ENCODE measurements at places on chromosomes 4 and X.

GRCh38 chr4:83866834-83867621, 331.1 kb downstream of the GPAT3 start:
- no peak for DNase-seq

DNA sequence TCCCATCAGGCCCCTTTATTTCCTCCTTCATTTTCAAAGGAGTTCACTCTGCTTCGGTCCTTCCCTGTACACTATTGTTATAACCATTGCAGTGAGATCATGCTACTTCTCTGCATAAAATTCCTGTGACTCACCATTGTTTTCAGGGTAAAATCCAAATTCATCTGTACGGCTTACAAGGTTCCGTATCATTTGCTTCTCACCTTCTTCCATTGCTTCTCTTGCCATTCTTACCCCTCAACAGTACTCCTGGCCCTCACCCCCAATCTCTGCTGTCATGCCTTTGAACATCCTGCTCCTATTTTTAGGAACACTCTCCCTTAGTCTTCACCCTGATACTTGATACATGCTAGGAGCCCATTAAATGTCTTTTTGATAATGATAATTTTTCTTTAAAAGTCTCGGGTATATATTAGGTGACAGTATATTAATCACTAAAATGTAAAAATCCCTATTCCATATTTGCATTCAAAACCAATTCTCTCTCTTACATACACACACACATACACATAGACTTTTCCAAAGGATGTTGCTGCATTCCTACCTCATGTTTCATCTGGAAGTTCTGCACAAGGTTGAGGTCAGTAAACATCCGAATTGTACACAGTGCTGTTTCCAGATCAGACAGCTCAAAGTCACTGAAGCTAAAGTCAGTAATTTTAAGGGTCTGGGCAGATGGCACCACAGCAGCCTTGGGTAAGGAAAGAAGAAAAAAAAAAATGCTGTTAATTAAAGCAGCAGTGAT, 103.4 kb downstream of the PDE5A start:
- no peak for DNase-seq

- no peak for DNase-seq
These were observed 32.3 kb upstream of the CXCL8 start for GRCh38 chr4:73707918-73708577.

GRCh38 chr4:138903185-138903584, 112.4 kb upstream of the NOCT start:
- DNase-seq, result no peak

- no peak for DNase-seq
These were observed 34.5 kb downstream of the RPS6KA6 start for GRCh38 chrX:84153538-84153937.

DNA sequence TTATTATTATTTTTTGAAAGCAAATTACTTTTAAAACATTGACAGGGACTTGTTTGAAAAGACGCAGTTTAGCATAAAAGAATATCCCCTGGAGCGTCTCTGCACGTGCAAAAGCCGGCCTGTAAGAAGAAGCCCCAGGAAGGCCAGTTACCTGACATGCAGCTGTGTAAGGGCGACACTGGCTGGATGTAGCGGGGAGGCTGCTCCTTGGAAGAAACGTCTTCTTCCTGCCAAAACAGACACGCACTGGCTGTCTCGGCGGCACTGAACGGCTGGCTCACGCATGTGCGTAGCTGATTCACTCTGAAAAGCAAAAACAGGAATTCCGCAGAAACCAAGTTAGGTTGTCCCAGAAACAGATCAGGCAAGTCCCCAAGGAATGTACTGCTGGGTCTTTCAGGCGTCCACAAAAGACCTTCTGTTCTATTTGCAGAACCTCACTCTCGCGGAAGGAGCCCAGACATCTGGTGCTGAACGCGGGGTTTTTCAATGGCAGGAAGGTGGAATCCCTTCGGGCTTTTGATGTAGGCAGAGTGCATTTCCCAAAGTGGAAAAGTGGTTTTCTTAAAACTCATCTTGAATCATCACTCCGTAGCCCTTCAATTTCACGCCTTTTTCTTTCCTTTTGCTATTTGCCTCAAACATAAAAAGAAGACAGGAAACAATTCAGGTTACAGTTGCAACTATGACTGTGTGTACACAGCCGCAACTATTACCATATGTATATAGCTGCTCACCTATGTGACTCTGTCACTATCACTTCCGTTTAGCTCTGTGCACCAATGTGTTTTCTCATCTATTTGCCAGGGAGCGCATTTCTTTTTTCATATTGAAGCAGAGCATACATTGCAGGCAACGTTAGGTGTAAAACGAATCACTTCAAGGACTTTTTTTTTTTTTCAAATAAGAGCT, 38.1 kb upstream of the ARSH start:
- no peak for DNase-seq

DNA sequence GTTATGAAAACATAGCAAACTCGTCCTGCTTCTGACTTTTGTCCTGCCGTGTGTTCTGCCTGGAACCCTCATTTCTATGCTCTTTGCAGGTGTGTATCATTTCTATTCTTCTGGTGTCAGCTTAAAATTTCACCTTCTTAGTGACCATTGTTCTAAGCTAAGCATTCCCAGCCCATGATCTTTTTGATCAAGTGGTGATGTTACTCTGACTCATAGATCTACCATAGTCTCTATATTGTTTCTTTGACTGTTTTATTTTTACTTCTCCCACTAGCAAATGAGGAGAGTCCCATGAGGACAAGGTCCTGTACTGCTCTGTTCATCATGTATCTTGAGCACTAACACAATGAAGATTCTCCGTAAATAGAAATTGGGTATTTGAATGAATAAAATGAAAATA, 14.1 kb upstream of the CXCL6 start:
- DNase-seq, result no peak

DNA sequence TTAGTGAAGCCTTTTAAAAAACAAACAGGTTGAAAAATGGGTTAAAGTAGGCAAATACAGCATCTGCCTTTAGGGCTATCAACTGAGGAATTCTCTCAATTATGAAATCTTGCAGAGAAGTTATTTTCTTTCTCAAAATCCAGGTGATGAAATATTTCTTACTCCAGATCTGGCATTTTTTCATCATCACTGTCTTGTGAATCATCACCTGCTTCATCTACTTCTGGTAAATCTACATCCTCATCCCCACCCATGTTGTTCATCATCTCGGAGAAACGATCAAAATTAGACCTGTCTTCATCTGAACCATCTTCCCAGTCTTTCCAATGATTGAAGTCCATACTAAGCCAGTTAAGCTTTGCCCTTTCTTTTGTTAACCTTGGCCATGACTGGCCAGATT, 33.3 kb upstream of the HPF1 start:
- DNase-seq, result no peak

DNA sequence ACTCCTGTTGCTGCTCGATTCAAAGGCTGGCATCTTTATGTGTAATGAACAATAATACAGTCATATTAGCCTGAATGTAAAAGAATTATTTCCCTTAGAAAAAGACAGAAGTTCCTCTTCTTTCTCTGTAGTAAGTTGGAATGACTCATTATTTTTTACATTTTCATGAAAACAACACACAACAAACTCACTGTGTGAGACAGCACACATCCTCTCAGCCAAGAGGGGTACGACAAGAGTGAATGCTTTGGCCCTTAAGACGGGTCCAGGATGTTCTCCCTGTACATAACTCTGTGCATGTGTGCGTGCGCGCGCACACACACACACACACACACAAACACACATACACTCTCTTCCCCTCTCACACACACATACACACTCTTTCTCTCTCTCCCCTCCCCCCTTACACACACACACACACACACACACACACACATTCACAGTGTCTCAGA, 72.8 kb downstream of the MANBA start:
- no peak for DNase-seq

DNA sequence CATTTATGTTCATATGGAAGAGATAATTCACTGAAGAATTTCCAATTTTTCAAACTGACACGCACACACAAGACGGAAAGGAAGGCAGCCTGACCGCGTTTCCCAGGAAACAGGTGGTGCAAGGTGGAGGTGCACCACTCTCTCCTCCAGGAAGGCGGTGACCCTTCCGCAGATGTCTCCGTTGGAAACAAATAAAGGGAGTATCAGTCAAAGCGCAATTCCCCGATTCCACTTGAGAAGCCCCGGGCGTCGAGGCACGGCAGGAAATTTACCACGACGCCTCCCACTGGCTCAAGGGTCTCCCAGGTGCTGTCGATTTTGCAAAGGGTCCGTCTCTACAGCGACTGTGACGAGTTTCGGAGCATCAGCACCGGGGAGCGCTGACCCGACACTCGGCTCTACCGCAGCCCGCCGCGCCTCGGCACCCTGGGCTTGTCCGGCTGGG, 770 bp upstream of the TIGD2 start:
- DNase-seq, result no peak

DNA sequence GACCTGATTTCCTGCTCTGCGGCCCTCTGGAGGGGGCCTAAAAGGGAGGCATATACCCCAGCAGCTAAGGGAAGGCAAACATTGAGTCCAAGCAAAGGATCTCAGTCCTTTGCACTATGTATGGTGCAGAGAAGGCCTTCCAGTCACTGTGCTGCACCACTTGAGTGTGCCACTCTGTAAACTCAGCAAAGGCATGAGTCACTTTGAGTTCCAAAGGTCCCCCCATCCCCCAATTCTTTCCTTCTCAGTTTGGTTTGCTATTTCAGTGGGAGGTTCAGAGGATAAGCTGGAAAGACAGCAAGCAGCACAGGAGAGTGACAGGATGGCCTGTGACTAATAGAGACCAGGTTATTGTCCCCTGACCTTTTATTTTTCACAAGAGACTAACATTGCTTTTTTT, 131.3 kb downstream of the FHDC1 start:
- DNase-seq, result no peak

DNA sequence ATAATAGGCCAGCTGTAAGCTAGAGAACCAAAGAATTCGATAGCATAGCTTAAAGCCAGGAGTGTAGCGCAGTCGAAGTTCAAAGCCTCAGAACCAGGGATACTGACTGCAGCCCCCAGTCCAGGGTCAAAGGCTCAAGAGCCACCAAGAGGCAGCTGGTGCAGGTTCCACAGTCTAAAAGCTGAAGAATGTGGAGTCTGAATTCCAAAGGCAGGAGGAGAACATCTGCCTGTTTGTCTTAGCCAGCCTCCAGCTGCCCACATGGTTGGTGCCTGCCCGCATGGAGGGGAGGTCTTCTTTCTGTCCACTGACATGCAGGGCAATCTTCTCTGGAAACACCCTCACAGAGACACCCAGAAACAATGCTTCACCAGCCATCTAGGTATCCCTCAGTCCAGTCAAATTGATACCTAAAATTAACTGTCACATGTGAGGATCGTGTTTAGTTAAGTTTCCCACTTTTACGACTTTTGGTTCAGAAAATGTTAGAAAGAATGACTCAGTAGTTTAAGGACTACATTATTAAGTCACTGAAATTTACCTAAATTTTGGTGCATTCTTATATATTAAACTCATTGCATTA, 52.8 kb upstream of the RHOH start:
- no peak for DNase-seq

GRCh38 chrX:77003956-77004355, 443.2 kb upstream of the FGF16 start:
- no peak for DNase-seq

- peak; percentile 11 for DNase-seq
These were observed 93.2 kb downstream of the WFS1 start for GRCh38 chr4:6362896-6363295.

- no peak for DNase-seq
These were observed 582.7 kb upstream of the AADAT start for GRCh38 chr4:170672381-170672965.

GRCh38 chr4:128846063-128846462, 36.6 kb downstream of the JADE1 start:
- DNase-seq, result no peak

- DNase-seq, result no peak
These were observed 87.9 kb downstream of the CRLF2 start for GRCh38 chrX:1124531-1124930.

- peak; percentile 5 for DNase-seq
These were observed 85.5 kb downstream of the STARD8 start for GRCh38 chrX:68732906-68733493.

- no peak for DNase-seq
These were observed 104.0 kb downstream of the TMA16 start for GRCh38 chr4:163598489-163598888.

- DNase-seq, result no peak
These were observed 352.3 kb downstream of the GRXCR1 start for GRCh38 chr4:43244688-43245382.

GRCh38 chr4:113869743-113870375, 108.3 kb upstream of the CAMK2D start:
- DNase-seq, result no peak

GRCh38 chr4:133150486-133151340, 1.6 kb downstream of the PCDH10 start:
- no peak for DNase-seq

- DNase-seq, result no peak
These were observed 1197.2 kb downstream of the PCDH7 start for GRCh38 chr4:31917334-31917733.

DNA sequence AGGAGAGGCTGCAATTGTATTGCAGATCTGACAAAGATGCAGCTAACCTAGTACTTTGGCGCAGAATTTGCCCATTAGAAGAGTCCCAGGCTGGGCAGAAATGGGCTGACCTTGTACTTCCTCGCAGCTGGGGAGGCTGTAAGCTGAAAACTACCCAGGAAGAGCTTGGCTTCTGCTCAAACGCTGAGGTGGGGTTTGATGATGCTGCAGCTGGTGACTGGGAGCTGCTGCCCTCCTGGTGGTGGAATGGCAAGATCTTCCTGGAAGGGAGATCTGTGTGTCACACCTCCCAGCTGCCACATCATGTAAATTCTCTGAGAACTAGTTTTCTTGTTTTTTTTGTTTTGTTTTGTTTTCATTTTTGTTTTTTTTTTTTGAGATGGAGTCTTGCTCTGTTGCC, 17.4 kb downstream of the CCNG2 start:
- DNase-seq, result no peak

DNA sequence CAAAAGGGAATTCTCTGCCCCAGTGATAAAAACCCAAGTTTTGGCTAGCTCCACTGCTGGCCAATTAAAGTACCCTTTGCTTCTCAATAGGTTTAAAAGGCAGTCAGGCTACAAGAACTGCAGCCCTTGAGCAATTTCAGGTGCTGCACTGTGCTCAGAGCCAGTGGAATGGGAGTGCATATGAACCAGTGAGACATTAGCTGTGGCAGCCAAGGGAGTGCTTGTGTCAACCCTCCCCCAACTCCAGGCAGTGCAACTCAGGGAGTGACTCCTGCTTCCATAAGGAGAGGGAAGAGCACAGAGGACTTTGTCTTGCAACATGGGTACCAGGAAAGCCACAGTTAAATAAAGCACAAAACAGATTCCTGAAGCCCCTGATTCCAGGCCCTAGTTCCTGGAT, 61.6 kb upstream of the VAMP7 start:
- DNase-seq, result no peak

GRCh38 chrX:15790769-15791290, 546 bp downstream of the ZRSR2 start:
- no peak for DNase-seq

- no peak for DNase-seq
These were observed 46.8 kb downstream of the TRIM61 start for GRCh38 chr4:164930647-164931046.
